Right atrium auricular region (tissue), 2 donors: ENCODE measurements at places on chromosomes 6 and 20.

DNA sequence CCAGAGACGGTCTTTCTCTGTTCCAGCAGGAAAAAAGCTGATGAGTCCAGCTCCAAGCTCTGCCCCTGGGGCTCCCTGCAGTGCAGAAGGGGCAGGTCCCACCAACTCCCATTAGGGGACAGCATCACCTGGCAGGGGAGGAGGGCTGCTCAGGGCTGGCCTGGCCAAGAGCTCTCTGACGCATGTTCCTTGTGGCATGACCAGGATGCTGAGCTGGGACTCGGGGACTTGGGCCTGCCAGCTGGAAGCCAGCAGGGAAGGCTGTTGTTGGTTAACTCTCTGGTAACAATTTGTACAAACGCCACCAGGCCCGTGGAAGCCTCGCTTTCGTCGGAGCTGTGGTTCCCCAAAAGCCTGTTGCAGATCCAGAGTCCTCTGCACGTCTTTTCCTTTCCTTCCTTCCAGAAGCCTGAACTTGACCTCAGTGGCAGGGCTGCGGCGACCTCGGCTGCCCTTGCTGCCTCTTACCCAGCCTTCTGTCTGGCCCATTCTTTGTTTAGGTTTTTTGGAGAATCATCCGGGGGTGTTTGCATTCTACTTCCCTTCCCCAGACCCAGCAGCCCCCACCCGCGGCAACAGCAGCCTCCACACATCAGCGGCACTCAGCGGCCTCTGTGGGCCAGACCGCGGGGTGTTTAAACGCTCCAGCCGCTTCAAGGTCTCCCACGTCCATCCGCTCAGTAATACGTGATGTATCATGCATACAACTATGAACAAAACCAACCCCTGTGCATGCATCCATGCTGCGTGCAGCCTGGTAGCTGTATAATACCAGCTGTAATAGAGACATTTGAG lies 63.3 kb downstream of the GNAS-AS1 start:
- no peak for DNase-seq

DNA sequence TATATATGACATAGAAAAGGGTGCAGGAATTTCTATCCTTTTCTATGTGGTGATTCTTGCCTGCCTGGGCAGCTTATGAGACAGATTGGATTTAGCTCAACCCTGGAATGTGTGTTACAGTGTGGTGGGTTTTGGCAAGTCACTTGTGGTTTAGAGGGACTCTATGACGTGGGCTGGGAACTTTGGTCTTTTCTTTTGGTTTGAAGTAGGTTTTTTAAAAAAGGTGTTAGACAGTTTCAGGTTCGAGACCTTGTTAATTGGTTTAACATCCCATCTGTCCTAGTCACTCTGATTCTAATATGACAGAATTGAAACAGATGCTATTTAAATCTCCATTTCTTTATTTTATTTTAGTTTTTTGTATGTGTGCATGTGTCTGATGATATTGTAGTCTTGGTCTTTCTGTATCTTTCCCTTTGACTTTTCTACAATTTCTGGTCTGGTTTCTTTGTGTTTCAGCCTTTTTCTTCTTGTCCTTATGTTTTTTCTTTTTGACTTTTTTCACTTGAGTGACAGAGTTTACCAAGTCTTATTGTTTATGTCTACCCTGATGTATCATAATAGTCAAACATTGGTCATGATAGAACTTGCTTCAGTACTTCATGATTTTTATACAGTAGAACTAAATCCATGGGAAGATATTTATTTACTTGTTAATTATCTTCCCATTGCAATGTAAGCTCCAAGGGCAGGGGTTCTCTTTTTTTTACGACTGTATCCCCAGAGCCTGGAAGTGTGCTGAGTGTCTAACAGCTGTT lies 174.3 kb downstream of the CDKAL1 start:
- DNase-seq, result no peak

DNA sequence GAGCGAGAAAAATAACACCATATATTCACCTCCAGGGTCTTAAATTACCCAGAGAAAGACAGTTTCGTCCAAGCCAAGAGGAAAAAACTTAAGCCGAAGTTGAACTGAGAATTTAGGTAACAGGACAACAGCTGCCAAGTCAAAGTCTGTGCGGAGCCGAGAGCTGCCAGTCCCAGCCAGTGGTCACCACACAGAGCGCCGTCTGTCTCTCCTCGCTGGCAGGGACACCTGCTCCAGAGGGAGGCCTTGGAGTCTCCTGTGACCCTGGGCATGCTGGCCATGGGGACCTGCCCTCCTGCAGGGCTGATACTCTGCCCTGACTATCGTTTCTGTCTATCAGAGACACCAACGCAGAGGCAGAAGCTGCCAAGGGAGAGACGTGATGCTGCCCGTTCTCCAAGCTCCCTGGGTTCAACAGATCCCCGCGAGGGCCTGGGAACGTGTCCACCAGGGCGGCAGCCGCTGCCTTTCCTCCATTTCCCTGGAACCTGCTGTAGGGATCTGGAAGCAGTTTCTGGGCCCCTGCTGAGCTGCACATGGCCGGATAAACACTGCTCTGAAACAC lies 341.3 kb downstream of the SMOC2 start:
- DNase-seq, result no peak

DNA sequence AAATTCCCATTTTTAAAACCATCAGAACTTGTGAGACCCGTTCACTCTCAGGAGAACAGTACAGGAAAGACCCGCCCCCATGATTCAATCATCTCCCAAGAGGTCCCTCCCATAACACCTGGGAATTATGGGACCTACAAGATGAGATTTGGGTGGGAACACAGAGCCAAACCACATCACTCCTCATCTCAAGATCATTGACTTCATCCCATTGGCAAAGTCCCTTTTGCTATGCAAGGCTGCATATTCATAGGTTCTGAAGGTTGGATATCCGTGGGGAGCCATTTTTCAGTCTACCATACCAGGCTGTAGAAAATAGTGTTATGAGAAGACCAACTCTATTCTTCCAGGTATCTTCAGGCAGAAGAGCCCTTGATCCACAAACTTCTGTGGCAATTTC lies 219.1 kb downstream of the DOK5 start:
- no peak for DNase-seq

DNA sequence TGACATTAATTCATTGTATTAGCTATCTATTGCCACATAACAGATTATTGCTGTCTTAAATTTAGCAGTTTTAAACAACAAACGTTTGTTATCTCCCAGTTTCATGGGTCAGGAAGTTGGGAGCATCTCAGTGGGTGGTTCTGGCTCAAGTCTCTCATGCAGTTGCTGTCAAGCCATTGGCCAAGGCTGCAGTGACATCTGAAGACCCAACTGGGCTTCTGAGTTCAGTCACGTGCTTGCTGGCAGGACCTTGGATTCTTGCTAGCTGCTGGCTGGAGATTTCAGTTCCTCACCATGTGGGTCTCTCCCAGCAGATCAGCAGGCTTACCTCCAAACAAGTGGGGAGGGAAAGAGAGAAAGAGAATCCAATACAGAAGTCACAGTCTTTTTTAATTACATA lies 152.6 kb upstream of the EXOC2 start:
- no peak for DNase-seq

DNA sequence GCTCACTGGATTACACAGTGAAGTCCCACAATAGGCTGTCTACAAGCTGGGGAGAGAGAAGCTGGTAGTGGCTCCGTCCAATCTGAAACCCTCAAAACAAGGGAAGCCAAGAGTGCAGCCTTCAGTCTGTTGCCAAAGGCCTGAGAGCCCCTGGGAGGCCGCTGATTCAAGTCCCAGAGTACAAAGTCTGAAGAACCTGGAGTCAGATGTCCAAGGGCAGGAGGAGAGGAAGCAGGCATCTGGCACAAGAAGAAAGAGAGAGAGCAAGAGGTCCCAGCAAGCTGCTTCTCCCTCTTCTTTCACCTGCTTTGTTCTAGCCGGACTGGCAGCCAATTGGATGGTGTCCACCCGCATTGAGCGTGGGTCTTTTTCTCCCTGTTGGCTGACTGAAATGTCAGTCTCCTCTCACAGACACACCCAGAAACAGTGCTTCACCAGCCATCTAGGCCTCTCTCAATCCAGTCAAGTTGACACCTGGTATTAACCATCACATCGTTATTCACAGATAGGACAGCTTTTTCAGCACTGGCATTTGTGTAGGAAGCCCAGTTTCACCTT lies 51.2 kb downstream of the CRYBG1 start:
- DNase-seq, result no peak

DNA sequence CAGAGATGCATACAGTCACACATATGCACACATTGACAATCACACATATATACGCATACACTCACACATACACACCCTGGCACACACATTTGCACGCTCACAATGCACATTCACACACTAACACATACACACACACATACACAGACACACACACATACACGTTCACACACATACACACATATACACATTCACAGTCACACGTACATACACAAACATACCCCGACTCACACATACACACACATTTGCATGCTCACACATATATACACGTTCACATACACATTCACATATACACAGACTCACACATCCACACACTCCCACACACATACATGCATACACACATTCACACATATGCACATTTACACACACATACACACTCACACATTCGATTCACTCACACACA lies 366.8 kb upstream of the ID4 start:
- DNase-seq, result no peak

GRCh38 chr20:57175397-57176010 lies 90.9 kb downstream of the BMP7 start:
- no peak for DNase-seq

GRCh38 chr6:1952740-1953360 lies 292.6 kb downstream of the GMDS start:
- DNase-seq, result no peak
